CD4-positive, alpha-beta memory T cell (primary cell): ENCODE measurements at places on chromosomes 5 and 9.

DNA sequence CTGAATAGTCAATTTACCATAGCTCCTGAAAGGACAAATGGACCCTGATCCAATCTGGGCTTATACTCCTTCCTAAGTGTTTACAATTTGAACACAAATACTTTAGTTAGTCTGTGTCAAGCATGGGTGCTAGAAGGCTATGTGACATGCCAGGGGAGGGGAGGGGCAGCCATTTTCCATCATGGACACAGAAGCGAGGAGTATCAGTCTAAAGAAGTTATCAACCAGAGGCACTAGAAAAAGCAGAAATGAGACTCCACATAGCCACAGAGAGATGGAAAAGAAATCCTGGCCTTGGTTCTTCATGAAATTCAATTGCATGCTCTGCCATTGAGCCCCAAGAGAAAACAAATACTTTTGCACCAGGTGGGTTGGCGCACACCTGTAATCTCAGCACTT is 61.8 kb downstream of the NR6A1 start:
- no peak for DNase-seq

DNA sequence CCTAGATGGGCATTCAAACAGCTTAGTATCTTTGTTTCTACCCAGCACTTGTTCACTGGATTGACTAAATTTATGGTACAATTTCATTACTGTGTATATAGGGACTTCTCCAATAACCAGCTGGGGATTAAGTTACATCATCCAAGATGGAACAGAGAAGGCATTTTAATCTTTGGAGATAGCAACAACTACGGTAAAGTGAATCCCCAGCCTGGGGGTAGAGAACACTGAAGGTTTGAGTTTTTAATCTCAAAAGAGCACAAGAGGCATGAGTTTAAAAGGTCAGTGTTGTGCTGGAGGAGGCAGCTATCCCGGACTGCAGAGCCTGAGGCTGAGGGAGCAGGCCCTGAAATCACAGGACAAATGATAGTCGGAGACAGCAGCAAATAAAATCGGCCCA is 28.6 kb downstream of the DDX31 start:
- DNase-seq, result no peak

DNA sequence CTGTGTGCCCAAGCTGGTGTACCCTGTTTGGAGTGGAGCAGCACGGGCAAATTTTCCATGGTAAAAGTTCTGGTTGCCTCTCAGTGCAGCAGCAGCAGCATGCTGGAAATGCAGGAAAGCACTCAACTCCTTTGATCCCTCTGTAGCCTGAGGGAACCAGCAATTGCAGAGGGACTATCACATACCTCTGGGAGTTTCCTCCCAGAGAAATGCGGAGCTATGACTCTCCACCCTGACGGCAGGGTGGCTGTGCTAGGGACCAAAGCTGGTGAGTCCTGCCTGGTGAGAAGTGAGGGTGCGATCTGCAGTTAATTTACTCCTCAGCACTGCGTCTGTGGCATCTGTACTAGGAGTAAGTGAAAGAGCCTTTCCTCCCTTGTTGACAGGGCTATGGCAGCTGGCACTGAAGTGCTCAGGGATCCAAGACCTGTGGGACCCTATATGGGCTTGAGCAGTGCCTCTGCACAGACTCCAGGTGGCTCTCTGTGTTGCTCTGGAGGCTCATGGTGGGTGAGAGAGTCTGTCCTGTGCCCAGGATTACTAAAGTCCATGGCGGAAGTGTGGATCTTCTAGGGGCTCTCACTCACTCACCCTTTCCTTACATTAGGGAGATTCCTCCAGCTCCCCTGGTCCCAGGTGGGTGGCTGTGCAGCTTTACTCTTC is 601.2 kb upstream of the TYRP1 start:
- DNase-seq, result no peak

- DNase-seq, result no peak
These were observed 329 bp downstream of the SYK start for GRCh38 chr9:90801973-90802322.

DNA sequence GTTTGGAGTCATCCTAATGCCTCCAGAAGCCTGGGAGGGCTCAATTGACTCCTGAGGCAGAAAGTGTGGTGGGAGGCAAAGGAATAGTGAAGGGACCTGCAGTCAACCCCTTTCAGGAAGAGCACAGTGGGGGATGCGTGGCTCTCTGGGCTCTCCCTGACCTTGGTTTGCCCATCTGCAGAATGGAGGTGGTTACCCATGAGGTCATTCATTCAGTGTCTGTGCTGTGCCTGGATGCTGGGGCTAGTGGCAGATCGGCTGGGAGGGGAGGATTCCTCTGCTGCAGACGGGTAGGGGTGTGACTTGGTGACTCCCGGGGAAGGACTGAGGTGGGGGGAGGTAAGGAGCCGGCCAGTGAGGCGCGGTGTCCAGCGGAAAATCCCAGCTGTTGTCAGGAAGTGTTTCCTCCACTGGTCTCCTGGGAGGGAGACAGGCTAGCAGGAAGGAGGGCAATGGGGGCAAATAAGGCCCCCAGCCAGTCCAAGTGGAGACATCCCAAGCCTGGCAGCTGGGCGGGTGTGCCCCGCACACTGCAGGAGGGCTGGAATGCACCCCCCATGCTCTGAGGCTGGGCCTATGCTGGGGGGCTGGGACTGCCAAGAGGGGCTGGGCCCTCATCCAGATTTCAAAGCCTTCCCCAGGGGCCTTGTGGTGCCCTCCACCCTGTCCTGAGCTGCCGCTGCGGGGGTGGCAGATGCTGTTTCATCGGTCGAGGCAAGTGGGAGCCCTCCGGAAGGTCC is 10.9 kb downstream of the CXXC5 start:
- DNase-seq, result no peak

DNA sequence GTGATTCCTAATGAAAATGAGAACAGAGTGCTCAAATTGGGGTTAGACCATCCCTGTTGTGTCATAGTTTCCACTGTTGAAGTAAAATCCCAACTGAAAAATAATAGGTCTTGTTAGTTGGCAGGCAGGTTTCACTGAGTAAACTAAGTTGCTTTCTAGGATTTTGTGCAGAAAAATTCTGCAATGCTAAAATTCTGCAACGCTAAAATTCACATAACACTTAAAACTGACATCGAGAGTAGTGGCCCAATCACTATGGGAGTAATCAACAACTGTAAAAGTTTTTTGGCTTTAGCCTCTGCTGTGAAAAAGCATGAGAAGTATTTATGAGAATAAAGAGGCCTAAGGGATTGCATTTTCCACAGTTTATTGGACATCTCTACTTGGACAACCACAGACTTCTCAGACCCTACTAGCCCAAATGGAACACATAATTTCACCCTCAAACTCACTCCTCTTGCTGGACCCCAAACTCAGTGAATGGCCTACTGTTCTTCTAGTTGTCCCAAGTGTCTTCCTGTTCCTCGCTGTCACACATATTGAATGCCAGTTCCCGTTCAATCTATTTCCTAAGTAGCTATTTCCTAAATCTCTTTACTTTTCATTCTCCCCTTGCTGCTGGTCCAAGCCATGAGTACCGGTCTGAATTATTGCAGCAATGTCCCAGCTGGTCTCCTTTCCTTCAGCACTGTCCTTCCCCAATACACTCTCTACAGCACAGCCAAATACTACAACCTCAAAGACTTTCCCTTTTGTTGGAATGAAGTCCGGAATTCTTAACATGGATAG is 355.4 kb downstream of the PDE4D start:
- no peak for DNase-seq

GRCh38 chr9:12993466-12993865 is 218.6 kb downstream of the LURAP1L start:
- DNase-seq, result no peak

GRCh38 chr5:59282726-59283125 is 610.8 kb downstream of the PDE4D start:
- no peak for DNase-seq

- no peak for DNase-seq
These were observed 47.6 kb upstream of the SHOC1 start for GRCh38 chr9:111842313-111842712.
